SK-N-SH (cell line): ENCODE measurements at places on chromosomes 4 and X.

DNA sequence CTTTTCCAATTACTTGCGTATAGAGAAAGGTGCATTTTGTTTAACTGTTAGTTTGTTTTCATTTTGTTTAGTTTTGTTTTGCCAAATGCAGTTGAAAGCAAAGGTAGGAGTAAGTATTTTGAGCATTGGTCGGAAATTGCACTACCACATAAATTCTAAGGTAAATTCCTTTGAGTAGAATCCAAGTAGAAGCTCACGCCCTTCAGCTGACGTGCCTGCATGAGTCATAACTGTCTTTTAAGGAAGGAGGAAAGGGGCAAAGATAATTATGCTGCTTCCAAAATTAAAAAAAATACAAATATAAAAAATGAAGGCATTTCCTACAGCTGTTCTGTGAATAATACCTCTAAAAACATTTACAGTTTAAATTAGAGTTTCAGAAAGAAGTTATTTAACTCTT lies 110.2 kb upstream of the MYOZ2 start:
- DNase-seq, result no peak

- no peak for DNase-seq
Observed at GRCh38 chr4:80963051-80963450, 67.5 kb upstream of the BMP3 start.

- no peak for DNase-seq
Observed at GRCh38 chrX:71111141-71111843, at the start of gene IL2RG. Gene IL2RG, minus strand, starts transcription at chrX:71111577. Its CDS starts 38 bp downstream, at chrX:71111539.

- no peak for DNase-seq
Observed at GRCh38 chrX:734362-734761, 103.8 kb downstream of the SHOX start.

DNA sequence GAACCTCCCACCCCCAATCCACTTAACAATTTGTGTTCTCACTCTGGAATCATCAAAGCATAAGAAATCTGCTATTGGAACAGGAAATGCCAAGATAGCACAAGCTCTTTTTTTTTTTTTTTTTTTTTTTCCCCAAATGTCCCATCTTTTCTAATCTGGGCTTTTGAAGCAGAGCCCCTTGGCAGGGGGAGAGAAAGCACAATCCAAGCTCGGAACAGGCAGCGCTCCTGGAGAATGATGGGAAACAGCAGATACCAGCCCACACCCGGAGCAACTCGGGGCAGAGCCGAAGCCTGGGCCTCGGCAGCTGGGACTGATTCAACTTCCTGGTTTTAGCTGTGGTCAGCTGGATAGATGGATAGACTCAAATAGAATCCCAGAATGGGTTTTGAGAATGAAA lies 235.1 kb downstream of the QDPR start:
- DNase-seq, result no peak

GRCh38 chrX:43805579-43805978 lies 76.7 kb downstream of the MAOB start:
- no peak for DNase-seq

- DNase-seq, result no peak
Observed at GRCh38 chrX:102018208-102018607, 86.4 kb upstream of the ZMAT1 start.

DNA sequence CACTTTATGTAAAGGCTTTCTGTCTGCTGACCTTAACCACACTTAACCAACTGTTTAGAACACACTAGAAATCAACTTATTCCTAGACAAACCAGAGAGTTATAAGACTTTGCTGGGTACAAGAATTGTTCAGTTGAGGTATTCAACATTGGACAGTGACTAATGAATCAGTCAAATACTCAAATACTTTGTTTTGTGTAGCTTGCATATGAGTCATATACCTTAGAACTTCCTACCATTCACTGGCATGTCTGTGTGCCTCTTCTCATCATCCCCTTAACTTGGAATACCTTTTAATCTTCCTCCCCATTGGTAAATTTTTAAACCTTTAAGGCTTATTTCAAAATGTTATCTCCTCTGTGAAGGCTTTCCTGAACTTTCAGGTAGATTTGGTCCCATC lies 708.8 kb upstream of the GRIA3 start:
- DNase-seq, result no peak

DNA sequence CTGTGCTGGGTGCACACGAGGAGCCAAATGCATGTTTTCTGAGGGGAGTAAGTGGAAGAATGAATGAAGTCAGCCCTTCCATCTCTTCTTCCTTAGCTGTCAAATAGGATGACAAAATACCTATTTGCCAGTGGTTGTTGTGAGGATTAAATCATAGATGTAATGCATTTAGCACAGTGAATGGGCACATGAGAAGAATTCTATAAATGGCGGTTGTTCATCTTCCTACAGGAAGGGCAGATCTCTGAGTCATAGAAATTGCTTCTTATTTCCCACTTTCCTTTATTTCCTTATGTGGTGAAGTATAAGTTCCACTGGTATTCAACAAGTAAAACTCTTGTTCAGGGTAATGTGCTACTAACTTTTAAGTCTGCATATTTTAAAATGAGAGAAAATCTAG lies 83.1 kb downstream of the SORBS2 start:
- no peak for DNase-seq

- DNase-seq, result no peak
Observed at GRCh38 chr4:180052629-180053028, 2190.6 kb upstream of the TENM3 start.

DNA sequence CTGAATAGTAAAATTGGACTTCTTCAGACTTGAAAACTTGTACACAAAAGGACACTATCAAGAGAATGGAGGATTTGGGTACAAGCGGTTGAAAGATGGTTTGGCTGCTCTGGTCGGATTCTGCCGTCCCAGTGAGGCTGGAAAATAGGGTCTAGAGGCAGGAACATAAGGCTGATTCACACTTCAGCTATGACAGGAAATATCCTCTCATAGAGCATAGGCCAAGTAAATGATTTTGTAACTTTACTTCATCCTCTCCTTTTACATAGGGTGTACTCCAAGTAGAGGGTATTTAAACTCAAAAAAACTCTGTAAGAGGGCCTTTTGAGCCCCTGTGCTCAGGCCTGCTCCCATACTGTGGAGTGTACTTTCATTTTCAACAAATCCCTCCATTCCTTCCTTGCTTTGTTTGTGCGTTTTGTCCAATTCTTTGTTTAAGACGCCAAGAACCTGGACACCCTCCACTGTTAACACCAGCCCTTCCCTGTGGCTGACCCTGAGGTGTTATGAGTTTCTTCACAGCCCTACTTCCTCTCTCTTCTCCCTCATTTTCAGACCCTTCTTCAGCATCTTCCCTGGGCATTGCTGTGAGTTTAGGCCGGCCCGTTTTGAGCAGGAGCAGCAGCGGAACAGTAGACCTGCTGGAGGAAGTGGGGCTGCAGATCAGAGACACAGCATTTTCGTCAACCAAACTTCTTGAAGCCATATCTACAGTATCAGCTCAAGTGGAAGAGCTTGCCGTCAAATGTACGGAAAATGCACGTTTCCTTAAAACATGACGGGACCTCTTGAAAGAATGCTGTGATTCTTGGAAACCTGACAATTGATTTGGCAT lies 7.2 kb downstream of the PGAM4 start:
- no peak for DNase-seq

- no peak for DNase-seq
Observed at GRCh38 chr4:179110356-179110755, 1668.1 kb upstream of the AGA start.

DNA sequence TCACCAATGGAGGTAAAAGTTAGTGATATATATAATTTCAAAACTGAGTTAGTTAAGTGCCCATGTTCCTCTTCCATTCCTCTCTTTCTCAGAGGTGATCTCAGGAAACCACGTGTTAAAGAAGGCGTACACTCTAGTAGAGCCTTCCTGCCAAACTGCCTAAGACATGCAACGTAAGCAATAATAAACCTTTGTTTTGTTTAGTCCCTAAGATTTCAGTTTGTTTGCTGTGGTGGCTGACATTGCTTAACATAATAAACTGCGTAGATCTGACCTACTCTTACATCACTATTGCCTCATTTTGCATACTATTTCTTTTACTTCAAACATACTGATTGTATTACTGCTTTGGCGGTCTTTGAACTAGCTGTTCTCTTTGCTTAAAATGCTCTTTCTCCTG lies 99.2 kb downstream of the JADE1 start:
- DNase-seq, result no peak

DNA sequence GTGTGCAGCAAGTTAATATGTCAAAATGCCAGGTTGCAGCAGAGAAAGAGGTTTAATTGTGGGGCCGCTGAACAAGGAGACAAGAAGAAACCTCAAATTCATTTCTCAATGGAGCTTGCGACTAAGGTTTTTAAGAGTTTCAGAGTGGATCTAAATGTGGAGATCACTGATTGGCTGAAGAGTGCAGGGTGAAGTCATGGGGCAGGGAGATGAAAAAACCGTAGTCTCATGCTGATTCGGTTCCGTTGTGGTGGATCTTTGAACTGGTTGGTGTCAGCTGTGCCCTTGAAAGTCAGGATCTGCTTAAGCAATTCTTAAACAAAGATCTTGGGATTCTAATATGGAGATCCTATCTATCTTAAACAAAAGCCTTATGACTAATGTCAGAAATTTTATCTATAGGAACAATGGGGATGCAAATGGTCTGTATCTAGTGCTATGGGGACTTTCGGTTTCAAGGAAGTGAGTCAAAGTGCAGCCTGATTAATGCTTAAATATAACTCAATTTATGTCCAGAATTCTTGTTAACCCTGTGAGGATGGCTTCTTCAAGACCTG lies 173.9 kb upstream of the CENPE start:
- DNase-seq, result no peak

GRCh38 chr4:98474408-98474844 lies 184.0 kb downstream of the TSPAN5 start:
- no peak for DNase-seq
